Stromal cell of bone marrow (primary cell): ENCODE measurements at places on chromosomes 1 and 21.

GRCh38 chr1:6776895-6777294 lies 8.4 kb upstream of the CAMTA1 start:
- no peak for DNase-seq

DNA sequence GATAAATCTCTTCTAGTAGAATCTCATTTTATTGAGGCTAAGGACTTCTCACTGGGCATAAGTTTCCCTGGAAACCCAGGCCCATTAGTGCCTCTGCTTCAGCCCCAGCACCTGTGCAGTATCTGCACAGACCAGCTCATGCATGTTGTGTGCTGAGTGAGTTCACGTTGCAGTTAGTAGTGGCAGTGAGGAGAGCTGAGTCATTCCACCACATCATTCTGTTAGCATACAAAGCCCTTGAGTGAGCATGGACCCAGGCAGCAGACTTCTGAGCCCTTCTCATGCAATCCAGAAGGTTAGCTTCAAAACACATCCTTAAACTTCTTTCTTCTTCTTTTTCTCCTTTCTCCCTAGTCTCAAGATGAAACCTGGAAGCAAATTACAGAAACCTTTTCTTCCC lies 45.8 kb upstream of the NTPCR start:
- peak; percentile 40 for DNase-seq

- no peak for DNase-seq
Measured at GRCh38 chr1:167564612-167565270, 11.2 kb upstream of the CREG1 start.

DNA sequence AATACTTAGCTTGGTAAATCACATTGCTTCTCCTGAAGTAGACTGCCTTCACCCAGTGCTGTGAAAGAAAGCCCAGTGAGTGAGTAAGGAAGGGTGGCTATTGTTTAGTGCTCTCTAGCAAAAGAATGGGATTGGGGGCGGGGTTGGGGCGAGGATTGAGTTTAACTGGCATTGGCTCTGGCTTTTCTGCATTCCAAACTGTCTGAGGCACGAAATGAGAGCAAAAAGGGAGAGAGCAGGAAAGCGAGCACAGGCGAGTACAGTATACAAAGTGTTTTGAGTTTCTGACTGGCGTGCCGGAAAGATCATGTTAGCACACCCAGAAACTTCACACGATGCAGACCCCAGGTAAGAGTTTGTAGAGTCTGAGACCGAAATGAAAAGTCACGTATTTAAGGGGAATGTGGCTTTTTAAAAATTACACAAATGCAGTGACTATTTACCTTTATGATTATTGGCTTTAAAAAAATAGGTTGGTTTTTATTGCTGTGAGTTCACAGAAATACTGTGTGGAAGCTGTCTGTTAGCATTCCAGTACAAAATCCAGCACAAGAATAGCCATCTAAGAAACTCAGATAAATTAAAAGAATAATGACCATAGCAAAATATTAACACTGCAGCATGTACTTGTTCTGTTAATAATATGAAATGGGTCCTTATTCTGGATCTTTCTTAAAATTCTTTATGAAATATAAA lies 155.4 kb downstream of the CLEC20A start:
- peak; percentile 78 for DNase-seq

DNA sequence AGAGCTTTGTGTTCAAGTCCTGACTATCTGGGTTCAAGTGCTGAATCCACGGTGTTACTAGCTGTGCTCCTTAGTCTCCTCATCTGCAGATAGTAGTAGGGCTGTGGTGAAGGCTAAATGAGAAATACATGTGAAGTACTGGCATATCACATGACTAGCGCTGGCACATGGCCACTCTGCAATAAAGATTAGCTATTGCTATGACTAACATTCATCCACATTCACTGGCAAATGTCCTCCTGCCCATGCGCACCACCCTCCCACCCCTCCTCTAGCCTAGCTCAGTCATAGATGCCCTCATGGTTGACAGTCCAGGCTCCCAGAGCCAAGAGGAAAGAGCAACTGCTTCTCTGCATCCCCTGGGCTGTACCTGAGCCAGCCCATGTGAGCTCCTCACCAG lies 8.5 kb upstream of the COL8A2 start:
- DNase-seq: peak; percentile 98

DNA sequence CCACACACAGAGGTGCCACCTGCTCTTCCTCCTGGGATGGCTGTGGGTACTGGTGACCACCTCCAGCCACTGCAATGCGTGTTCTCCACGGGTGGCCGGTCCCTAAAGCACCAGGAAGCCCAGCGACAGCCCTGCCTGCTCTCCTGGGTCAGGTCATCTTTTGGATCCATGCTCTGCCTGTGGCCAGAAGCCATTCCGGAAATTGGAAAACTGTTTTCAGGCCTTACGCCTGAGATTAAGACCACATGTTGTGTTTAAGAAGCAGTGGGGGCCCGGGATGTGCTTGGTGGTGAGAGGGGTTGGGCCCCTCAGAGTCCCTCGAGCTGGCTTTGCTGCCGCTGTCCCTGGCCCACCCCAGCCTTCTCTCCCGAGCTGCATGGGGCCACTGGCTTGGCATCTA lies 150.8 kb downstream of the PEX14 start:
- DNase-seq: no peak

DNA sequence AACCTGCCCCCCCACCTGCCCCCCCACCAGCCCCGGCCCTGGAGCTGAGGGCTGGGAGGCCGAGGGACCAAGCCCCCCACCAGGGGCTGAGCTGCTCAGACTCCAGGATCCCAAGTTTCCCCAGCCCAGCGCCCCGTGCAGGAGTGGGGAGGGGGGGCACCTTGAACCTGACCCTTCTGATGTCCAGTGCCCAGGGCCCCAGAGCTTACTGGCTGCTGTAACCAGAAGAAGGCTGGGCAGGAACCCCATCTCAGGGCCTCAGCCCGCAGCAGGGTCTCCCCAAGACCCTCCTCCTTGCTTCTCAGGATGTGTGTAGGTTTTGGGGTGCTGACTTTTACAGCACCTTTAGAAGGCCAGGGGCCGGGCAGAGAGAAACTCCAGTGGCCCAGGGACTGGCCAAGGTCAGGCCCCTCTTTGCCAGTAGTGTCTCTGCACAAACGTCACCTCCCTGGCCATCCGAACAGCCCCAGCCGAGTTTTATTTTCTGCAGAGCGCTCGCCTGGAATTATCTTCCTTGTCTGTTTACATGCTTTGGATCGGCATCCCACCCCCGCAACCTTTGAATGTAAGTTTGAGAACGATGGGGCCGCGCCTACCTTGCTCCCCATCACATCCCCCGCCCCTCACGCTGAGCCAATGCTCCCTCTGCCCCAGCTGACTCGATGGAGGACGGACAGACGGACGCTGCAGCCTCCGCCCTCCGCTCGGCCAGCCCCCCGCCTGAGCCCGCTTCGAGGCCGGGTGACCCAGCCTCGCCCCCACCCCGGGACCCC lies 70.1 kb upstream of the CASZ1 start:
- no peak for DNase-seq

- DNase-seq: no peak
Measured at GRCh38 chr1:201633297-201633696, 94.4 kb downstream of the NAV1 start.

- no peak for DNase-seq
Measured at GRCh38 chr1:25140073-25140797, 92.1 kb downstream of the SYF2 start.

- DNase-seq: no peak
Measured at GRCh38 chr1:11888206-11888876, 29.6 kb upstream of the NPPB start.

DNA sequence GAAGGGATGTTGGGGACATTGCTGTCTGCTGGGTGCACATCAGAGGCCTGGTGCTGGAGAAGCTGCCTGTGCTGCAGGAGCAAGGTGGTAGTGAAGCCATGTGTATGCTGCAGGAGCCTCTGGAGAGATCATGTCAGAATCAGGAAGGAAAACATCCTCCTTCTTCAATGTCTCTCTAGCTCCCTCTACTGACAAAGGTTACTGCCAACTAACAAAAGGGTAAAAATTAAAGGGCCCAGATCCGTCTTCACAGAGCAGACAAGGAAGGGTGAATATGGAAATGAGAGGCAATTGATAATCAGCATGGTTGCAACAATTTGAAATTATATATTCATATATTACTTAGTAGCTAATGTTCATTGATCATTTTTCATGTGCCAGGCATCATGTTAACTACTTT lies 32.2 kb downstream of the FAM177B start:
- no peak for DNase-seq

DNA sequence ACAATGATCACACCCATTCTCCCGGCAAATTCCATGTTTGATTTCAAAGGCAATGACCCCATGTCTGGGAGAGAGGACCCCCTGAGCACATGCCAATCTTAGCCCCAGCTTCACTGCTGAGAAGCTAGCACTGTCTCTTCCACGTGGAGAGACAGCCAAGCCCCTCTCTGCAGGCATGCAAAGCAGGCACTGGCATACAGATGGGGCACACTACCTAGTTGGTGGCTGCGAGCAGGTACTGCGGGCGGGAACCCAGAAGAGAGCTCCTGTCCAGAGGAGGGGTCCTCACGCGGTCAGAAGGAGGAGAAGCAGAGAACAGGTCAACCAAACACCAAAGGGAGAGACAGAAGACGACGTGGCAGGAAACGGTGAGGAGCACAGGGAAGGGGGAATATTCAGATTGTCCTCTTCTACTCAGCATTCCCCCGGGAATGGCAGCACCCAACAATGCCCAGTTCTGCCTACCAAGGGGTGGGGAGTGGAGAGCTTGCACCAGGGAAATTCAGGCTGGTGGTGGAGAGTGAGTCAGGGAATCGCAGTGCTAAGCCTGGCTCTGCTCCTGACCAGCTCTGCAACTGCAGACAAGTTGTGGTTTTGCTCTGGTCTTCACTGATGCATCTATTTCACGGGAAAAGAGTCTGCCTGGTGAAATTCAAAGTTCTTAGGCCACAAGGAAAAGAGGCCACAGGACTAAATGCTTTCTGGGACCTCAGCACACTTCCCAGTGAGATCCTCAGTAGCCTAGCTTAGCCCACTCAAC lies 48.1 kb upstream of the GOLT1A start:
- peak; percentile 66 for DNase-seq

- peak; percentile 87 for DNase-seq
Measured at GRCh38 chr1:48493970-48494769, 22.2 kb upstream of the SPATA6 start.

DNA sequence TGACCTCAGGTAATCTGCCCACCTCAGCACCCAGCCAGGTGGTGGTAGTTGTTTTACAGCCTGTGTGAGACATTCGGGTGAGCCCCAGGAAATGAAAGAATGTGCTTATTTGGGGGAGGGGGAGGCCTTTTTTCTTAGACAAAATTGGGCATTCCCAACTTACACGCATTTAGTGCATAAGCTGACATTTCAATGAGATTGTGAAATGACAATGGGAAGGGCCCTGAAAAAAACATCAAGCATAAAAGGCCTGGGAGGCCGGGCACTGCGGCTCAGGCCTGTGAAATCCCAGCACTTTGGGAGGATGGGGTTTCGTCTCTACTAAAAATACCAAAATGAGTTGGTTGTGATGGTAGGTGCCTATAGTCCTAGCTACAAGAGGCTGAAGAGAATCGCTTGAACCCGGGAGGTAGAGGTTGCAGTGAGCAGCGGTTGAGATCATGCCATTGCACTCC lies 5.0 kb downstream of the GAS5 start:
- no peak for DNase-seq

DNA sequence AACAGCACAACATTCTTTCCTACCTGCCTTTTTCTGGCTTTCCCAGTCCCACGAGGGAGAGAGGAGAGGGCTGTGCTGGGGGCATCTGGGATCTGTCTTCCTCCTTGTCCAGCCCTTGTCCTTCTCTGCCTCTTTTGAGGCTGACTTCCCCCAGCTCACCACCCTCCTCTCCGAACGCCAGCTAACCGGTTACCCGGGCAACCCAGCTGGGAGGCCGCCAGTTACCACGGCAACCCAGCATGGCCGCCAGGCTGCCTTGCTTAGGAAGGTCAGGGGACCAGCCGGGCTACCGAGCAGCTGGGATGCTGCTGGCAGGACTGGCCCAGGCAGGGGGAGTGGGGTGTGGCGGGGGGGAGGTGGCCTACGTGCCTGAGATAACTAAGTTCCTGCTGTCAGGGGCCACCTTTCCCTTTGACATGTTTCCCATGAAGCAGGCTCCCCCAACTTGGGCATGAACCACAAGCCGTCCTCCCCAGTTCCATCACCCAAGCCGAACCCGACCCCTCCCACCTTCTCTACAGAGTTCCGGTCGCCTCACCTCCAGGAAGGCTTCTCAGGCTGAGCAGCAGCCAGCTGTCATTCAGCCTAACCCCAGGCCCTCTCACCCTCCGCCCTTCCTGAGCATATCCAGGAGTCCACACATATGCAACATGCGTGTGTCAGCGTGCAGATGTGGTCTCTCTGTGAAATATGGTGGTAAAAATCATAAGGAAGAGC lies 8.7 kb downstream of the PLEKHA6 start:
- DNase-seq: no peak
